Esophagus squamous epithelium (tissue), 5 donors: ENCODE measurements at places on chromosomes 13 and 19.

GRCh38 chr13:44667943-44668342, 91.8 kb upstream of the TSC22D1 start:
- DNase-seq = no peak

- DNase-seq = no peak
Measured at GRCh38 chr13:65744836-65745235, 1485.3 kb downstream of the PCDH9 start.

DNA sequence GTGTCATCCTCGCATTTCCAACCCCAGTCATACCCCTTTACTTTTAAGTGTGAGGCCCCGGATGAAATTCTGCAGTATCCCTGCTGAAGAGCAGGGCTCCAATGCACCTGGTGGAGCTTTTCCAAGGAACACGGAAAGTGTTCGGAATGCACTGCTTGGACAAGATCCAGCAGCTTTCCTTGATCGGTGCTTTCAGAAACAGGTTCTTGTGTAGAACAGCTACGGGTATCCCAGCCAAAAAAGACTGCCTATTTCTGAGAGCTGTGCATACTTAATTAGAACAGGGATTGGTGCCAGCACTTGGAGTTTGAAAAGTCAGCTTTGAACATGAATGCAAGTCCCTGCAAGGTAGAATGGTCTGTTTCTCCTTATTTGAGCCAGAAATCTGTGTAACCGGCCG, 87.2 kb upstream of the C1QTNF9B start:
- no peak for DNase-seq

DNA sequence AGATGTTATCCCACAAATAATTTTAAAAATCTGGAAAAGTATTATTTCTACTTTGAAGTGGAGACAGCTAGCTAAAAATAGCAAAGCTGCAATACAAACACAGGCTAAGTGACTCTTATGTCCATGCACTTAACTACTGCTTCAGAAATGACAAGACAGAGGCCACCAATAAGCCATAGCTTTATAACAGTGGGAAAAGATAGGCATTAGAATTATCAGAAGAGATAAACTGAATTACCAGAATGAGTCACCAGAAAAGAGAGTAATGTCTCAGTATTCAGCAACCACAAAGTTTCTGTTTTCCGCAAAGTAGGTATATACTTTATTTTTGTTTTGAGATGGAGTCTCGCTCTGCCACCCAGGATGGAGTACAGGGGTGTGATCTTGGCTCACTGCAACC, 17.1 kb downstream of the CLN5 start:
- no peak for DNase-seq

- no peak for DNase-seq
Measured at GRCh38 chr19:2550431-2551171, 74.7 kb downstream of the GADD45B start.

- DNase-seq = no peak
Measured at GRCh38 chr19:5993648-5994358, 15.9 kb upstream of the RANBP3 start.

DNA sequence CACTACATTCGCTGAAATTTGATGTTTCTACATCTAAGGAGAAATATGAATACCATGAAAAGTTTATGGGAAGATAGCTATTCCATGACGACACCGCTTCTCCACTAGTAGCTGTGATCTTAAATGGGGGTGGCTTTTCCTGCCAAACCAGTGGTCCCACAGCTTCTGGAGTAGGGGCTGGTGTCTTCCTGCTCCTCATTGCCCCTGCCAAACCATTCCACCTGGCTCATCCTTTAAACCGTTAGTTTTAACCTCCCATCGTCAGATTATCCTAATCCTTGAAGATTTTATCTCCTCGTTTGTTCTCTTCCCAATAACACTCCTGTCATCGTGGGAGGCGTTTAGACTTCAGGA, 568 bp upstream of the ZNF230 start:
- DNase-seq = no peak

DNA sequence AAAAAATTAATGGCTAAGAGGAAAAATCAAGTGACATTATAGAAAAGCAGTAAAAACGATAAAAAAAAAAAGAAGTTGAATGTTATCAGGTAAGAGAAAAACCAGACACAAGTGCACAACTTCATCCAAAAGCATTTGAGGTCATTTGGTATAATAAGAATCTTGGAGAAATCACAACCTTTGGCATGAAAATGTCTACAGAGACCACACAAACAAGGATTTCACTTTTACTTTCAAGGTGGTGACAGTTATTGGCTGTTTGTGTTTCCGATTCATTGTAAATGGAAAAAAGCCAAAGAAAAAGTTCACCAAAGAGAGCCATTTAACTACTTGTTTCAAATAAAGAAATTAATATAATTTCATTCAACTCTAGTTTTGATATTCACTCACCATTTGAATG, 1193.5 kb downstream of the PCDH9 start:
- no peak for DNase-seq

DNA sequence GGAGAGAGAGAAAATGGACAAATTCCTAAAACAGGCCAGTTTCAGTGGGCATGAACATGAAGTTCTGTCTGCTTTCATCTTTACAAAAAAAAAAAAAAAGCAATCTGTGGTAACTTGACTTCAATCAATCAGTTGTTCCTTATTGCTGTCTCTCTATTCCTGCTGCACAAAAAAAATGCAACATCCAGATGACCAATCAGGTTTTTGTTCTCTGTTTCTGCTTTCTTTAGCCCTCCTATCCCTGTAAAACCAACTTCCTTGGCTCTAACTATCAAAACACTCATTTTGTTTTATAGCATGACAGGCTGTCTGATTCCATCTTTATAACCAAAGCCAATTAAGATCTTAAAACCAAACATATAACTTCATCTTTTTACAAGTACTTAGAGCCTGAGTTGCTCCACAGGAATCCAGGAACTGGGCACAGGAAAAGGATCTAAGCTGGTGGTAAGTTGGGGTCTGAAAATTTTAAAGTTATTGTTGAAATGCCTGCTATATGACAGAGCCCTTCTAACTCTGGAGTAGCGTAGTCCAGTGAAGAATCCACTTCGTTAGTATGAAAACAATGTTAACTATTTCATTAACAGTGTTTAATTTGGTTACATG, at the start of gene FPR3:
FPR3 (plus strand) TSS at position 273 of the 606 bp plus-strand sequence. CDS start 28,592 bp downstream, outside the sequence.
- no peak for DNase-seq

DNA sequence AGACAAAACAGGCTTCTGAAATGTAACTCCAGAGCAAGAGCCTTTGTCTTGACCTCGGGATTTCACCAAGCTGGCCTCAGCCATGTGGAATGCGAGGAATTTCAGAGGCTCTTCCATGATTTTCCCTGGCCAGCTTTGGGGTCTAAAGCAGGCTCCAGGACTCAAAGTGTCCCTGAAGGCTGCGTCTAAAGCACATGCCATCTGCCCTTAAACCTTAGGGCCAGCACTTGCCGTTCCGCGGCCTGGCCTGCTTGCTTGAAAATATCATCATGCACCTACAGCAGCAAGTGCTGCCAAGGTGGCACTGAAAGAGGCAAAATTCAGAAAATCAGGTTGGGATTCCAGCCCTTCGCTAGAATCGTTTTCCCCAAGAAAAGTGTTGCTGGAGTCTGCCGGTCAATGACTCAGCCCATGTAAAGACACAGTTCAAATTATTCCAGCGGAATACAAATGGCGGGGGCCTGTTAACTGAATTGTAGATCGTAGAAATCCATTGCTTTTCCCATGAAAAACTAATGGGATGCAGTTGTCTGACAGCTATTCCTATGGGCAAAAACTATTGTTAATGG, 105.7 kb upstream of the RAP2A start:
- DNase-seq = no peak

- no peak for DNase-seq
Measured at GRCh38 chr13:47564041-47564440, 437.0 kb downstream of the SUCLA2 start.

DNA sequence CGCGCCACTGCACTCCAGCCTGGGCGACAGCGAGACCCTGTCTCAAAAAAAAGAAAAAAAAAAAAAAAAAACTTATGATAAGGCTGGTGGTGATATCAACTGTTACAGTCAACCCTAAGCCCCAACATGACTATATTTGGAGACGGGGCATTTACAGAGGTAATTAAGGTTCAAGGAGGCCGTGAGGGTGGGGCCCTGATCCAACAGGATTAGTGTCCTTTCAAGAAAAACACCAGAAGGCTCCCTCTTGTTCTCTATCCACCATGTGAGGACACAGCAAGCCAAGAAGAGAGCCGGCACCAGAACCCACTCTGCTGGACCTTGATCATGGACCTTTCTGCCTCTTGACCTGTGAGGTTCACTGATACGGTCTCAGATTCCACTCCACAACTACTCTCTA, 14.1 kb downstream of the MIER2 start:
- no peak for DNase-seq

- DNase-seq = no peak
Measured at GRCh38 chr13:77423296-77423695, 96.4 kb upstream of the MYCBP2 start.

- DNase-seq = no peak
Measured at GRCh38 chr19:35436477-35437405, 11.3 kb upstream of the FFAR2 start.

- DNase-seq = no peak
Measured at GRCh38 chr13:68588623-68589022, 1358.5 kb upstream of the PCDH9 start.

GRCh38 chr13:23212671-23213070, 31.9 kb downstream of the SGCG start:
- DNase-seq = no peak

DNA sequence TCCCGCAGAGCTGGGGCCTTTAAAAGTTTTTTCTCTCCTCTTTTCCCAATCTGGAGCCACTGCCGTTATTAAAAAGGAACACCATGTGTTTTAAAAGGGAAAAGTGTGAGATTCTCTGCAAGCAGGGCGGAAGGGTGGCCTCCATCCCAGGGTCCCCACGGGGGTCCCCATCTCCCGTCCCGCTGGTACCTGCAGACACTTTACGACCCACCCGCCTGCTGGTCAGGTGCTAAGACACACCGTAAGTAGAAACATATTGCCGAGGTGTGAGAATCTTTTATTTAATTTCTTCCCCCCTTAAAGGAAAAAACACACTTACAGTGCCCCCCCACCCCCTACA, 1.8 kb downstream of the CRLF1 start:
- DNase-seq = no peak

DNA sequence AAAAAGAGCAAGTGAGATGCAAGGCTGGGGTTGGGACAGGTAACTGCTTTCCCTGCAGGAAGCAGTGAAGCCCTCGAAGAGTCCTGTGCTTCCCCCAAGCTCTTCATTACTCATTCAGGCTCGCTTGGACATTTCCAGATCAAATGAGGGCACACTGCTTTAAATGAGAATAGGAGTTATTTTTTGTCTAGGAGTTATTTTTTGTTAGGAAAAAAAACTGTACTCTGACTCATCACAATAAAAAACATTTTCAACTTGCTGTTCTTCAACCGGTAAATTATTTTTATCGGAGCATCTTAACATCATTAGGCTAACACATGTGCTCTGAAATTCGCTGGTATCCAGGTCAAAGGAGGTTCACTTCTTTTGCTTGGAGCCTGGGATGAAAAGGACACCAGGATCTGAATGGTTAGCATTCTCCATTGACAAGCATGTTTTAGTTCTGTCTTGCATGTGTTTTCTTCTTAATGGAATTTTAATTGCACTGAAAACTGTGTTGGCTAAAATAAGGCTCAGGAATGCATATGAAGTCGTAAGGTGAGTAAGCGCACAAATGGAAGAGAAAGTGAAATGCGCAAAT, 80.7 kb upstream of the STK24 start:
- DNase-seq = no peak

GRCh38 chr19:53552001-53552721, 14.2 kb downstream of the ZNF331 start:
- no peak for DNase-seq

GRCh38 chr13:70253834-70254233, 145.6 kb upstream of the KLHL1 start:
- DNase-seq = no peak

GRCh38 chr19:45529420-45529785, 22.1 kb downstream of the VASP start:
- no peak for DNase-seq

- no peak for DNase-seq
Measured at GRCh38 chr19:11570039-11570462, 7.4 kb downstream of the ACP5 start.

- DNase-seq = no peak
Measured at GRCh38 chr19:4232614-4233281, 3.4 kb downstream of the EBI3 start.

- DNase-seq = no peak
Measured at GRCh38 chr13:114099918-114100445, 32.4 kb downstream of the RASA3 start.

DNA sequence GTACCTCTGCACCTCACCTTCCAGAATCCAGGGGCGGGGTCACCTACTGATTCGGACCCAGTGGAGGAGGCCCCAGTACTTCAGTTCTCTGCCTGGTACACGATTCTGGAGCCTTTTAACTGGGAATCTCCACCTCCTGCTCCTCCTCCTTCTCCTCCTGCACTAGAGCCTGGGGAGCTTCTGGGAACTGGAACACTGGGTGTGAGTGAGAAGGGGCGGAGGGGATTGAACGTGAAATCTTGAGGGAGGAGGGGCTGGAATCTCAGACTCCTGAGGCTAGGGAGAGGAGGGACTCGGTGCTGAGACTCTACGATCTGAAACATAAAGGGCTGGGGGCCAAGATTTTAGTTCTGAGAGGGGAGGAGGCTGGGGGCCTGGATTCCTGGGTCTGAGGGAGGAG, at the start of gene KLK8:
KLK8 (minus strand) TSS at position 90 of the 400 bp plus-strand sequence. CDS start 437 bp downstream, outside the sequence.
- DNase-seq = no peak

- DNase-seq = no peak
Measured at GRCh38 chr19:14770136-14770535, 8.2 kb downstream of the ADGRE2 start.

DNA sequence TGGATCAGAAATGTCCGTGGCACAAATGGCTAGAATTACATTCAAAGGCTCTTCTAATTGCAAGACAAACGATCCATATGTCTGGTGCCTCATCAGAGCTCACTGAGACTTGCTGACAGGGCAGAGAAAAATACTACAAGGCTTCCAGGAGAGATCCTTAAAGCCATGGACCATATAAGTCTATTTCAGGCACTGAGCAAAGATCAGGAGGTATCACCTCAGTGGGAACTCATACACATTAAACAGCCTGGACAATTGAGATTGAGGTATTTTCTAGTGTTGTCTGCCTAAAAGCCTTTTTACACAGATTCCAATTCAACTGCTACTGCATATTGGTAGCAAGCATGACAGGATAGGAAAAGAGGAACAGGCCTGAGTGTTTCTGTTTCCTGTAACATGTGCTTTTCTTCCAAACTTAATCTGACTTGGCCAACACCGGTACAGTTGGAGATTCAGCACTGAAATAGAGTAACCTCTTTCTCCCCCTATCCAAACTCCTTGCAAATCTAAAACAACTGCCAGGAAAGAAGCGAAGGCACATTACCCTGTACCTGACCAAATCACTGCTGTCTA, 65.9 kb downstream of the SERP2 start:
- no peak for DNase-seq

GRCh38 chr13:88857256-88857655, 1186.1 kb downstream of the SLITRK5 start:
- DNase-seq = no peak

- DNase-seq = no peak
Measured at GRCh38 chr19:8038815-8039214, 13.7 kb upstream of the CCL25 start.

- no peak for DNase-seq
Measured at GRCh38 chr19:44635581-44636438, 7.9 kb upstream of the PVR start.

- DNase-seq = no peak
Measured at GRCh38 chr13:79973533-79973963, 367.4 kb downstream of the SPRY2 start.

GRCh38 chr19:58558066-58558622, at the start of gene UBE2M:
UBE2M (minus strand) TSS chr19:58558611; CDS start chr19:58558381, 230 bp downstream.
- no peak for DNase-seq

- DNase-seq = no peak
Measured at GRCh38 chr19:19119325-19120237, 18.7 kb downstream of the TMEM161A start.

- DNase-seq = no peak
Measured at GRCh38 chr19:39937787-39938186, 3.4 kb upstream of the FCGBP start.
